ENCODE measurements at places on chromosomes 12 and 14.
A peak's percentile ranks its signal among the peaks of the same experiment; 100 is the strongest.

DNA sequence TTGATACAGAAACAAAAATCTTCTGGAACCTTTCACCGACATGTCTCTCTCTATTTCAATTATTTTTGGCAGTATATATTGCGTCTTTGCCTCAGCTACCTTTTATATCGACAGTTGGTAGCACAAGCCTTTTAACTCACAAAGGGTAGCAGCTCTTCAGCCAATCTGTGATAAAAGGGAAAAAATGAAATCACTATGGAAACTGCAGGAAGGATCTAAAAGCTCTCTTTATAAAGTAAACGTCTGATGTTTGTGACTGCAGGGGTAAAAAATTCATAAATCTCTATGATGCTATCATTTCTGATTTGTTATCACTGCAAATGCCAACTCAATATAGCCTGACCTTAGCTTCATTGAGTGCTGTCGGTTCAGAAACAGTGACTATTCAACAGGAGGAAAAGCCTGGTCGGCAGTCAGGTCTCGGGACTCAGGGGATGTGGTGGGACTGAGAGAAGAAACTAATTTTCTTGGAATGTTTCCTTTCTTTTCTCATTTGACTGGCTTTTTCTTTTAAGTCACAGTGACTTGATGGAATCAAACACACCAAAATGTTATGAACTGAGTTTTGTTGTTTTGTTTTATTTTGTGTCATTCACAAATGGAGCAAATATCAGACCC lies 5.9 kb upstream of the RMST start:
- DNase-seq: no peak

- DNase-seq: no peak
These were observed 32.2 kb downstream of the SLC8A3 start for GRCh38 chr14:70156592-70156991.

DNA sequence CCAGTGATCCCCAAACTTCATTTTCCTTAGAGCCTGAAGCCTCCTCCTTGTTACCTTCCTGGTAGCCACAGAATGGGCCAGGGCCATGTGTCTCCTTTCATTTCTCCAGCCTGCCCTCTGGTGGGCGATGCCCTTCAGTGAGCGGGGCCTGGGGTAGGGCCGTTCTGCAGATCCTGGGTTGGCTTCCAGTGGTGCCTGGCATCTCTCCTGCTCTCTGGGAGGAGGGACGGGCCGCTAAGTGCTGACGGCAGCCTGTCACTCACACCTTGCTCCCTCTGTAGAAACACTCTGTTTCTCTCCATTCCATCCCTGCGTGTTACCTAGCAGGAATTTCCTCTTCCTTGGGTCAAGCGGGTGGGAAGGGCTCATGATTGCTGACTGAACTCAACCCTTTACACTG lies 232.1 kb downstream of the CACNA1C start:
- peak; percentile 89 for DNase-seq

DNA sequence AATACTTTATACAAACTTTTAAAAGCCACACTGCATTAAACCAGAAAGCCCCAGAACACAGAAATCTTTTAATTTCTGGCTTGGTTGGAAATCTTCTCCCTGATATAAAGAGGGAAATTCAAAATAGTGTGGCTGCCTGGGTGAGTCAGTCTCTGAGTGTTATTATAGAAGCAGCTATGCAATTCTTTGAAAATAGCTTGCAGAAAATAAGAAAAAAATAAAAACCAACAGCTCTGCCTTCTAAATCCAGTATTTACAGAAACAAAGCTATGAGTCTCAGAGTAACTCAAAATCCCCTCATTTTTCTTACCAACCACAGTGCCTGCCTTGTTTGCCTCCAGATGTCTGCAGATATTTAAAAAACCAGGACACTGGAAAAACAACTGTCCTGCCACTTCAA lies 68.6 kb upstream of the FERMT2 start:
- no peak for DNase-seq

- DNase-seq: no peak
These were observed 5.6 kb downstream of the EIF4B start for GRCh38 chr12:53011889-53012288.

DNA sequence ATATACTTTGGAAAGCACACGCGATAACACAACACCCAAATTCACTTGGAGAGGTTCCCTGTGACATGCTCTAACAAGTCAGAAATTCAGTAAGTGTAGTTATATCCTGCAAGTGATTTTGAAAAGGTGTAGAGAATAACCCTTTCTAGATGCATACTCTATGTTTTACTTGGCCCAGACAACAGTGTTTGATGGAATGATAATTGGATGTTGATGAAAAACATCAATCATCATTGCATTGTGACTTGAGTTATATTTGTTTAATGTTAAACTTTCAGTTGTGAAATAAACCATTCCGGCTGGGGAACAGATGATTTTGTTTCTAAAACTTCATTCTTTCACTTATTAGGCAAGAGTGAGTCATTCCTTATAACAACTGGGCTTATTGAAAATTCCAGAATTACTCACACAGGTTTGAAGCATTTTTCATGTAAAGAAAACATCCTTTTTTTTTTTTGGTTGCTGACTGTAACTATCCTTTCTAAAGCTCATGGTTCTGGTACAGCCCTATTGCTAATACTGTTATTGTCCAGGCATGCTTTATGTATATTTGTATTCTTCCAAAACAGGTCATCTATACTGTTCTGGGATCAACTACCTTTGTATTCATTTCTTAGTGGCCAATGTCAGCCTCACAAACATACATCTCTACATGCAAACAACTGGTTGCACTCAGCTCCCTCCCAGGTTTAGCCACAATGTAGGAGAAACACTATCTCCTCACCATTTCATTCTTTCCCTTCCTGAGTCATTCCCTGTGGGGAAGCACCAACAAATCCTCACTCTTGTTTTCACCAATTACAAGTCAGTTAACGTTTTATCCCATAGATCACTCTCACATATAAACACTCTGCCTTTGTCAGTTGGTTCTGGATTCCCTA lies 121.2 kb upstream of the LRIG3 start:
- DNase-seq: no peak

DNA sequence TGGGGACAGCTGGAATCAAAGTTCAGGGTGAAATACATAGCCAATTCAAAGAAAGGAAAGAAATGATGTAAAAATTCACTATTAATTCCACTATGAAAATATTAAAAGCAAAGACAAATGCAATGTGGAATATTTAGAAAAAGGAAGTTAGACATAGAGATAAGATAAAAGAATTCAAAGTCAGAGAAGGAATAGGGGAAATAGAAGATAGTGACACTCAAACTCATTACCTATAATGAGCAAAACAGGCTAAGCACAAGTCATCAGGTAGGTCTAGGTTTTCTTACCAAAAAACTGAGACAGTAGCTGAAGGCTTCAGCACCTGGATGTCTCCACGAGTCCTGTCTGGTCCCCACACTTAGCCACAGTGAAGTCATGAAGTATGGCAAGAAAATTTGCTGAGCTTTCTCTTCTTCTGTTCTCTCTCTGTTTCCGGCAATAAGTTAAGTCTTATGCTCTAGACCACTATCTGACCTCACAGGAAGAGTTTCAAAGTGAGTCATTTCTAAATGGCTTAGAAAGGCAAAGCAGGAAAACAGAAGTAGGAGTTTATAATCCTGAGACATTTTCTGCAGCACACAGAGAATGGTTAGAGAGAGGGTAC lies at the start of gene C3AR1:
Gene C3AR1 (minus strand): TSS at position 369 of the 604 bp plus-strand sequence. CDS start 6,174 bp downstream, outside the sequence.
- DNase-seq: no peak

GRCh38 chr12:66061076-66061475 lies 69.5 kb downstream of the LLPH start:
- DNase-seq: no peak

GRCh38 chr14:39342768-39343167 lies 89.5 kb downstream of the FBXO33 start:
- DNase-seq: no peak

DNA sequence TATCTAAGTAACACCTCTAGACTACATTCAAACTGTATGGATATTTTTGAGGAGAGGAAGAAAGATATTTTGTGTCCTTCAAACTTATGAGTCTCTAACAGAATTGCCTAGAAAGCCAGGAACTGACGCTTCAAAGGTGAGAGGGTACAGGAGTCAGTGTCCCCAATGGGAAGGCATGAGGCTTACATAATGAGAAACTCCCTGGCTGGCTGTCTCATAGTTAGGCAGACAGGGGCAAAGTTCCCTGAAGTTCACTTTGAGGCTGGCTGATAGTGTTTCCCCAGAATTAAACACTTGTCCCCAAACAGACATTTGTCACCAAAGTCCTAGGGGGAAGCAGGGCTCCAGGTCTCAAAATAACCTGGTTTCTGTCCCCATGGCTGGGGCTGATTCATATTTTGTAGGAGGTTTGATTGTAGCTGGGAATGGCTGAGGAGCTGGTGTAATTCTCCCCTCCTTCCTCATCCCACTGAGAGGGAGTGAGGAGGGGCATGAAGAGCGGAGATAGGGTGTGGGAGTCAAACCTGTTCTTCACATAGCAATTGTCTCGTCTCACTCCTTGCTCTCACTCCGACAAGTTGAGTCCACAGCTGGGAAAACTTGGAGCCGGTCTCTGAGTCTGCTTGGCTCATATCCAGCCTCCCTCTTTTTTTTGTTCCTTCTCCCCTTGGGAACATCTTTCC lies 56.4 kb upstream of the CISTR start:
- DNase-seq: no peak

DNA sequence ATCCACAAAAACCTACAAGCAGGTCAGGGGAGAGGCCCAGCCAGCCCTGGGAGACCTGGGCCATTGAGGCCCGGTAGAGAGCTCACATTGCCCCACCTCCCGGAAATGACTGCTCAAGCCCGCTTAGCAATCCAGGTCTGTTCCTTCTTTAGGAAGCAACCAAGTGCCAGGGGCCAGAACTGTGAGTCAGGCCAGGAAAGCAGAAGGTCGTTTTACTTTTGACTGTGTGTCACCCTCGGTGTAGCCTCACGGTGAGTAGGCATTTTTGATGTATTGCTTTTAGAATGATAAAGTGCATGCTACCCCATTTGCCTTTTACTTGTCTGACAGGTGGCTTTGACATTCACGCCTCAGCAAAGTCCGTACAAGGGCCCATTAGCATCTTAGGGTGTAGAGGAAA lies 25.4 kb upstream of the PWP1 start:
- no peak for DNase-seq

DNA sequence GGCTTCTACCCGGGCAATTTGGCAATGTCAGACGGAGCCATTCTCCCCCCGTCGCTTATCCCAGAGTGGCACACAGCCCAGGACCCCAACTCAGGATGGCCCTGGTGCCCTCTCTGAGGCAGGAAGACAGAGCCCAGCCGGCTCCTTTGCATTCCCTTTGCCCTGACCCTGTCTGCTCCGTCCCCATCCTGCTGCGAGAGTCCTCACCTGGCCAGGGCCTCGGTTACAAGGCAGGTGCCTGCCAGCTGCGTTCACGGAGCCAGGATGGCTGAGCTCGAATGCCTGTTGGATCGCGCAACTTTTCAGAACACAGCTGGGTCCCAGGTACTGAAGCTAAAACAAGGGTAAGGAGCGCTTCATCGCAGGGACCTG lies 18.6 kb downstream of the LRTM2 start:
- no peak for DNase-seq

DNA sequence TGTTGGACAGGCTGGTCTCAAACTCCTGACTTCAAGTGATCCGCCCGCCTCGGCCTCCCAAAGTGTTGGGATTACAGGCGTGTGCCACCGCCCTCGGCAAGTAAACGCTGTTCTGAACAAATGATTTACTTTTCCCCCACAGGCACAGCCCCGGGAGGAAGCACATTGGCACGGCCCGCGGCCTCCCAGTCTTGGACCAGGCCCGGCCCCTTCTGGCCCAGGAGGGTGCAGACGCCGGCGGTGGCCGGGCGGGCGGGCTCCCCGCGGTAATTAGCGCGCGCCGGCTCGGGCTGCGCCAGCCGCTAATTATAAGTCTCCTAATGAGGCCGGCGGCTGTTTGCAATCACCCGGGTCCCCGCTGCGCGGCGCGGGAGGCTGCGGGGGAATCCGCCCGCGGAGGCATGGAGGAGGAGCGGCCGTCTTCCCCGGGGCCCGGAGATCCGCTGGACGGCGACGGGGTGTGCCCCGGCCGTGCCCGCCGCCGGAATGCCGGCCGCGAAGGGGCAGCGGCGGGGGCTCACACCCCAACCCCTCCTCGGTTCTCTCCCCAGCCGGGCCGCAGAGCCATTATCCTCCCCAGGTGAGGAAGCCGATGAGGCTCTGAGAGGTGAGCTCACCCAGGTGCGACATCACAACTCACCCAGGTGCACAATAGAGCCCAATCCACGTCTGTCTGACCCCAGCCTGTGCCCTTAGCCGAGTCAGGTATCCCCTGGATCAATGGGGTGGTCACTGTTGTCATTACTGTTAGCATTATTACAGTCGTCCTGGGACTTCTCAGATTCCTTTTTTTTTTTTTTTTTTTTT lies 3.3 kb upstream of the POP5 start:
- peak; percentile 43 for DNase-seq

DNA sequence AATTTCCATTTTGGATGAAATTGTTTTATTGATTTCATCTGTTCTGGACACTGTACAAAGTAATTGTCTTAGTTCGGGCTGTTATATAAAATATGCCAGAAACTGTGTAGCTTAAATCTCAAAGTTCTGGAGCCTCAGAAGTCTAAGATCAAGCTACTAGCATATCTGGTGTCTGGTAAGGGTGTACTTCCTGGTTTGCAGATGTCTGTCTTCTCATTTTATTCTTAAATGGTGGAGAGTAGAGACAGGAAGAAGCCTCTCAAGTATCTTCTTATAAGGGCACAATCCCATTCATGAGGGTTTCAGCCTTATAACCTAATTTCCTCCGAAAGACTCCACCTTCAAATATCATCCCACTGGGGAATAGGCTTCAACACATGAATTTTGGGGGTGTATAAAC lies 51.3 kb downstream of the MON2 start:
- no peak for DNase-seq

- DNase-seq: no peak
These were observed 358.6 kb downstream of the DUSP6 start for GRCh38 chr12:88993651-88994050.

- DNase-seq: no peak
These were observed 39.0 kb downstream of the NOS1 start for GRCh38 chr12:117322428-117322827.

DNA sequence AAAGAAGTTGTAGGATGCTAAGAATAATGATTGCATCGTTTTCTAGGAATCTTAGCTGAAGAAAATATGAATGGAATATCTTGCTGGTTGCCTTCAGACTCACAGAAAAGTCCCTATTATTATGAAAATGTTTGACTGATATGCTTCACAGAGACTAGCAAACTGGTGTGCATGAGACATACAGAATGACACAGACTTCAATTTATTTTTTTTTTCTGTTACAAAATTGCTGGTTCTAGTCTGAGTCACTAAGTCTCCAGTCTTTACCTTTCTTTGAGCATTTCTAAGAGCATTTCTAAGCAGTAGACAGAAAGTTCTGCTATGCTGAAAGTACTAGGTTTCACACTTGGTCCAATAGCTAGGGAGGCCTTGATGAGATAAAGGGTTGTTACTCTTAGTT lies 377.6 kb upstream of the ATP2B1 start:
- no peak for DNase-seq

All from femur (tissue), 1 donor.